ENCODE measurements at places on chromosomes 7 and 10.

DNA sequence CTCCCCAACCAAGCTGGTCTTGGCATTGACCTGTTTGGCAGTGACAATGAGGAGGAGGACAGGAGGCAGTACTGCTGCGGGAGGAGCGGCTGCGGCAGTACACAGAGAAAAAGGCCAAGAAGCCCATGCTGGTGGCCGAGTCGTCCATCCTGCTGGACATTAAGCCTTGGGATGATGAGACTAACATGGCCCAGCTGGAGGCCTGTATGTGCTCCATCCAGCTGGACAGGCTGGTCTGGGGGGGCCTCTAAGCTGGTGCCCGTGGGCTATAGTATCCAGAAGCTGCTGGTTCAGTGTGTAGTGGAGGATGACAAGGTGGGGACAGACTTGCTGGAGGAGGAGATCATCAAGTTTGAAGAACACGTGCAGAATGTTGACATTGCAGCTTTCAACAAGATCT is 39.1 kb upstream of the ZNF273 start:
- DNase-seq, result no peak

- no peak for DNase-seq
Observed at GRCh38 chr10:131474416-131474815, 162.9 kb upstream of the TCERG1L start.

DNA sequence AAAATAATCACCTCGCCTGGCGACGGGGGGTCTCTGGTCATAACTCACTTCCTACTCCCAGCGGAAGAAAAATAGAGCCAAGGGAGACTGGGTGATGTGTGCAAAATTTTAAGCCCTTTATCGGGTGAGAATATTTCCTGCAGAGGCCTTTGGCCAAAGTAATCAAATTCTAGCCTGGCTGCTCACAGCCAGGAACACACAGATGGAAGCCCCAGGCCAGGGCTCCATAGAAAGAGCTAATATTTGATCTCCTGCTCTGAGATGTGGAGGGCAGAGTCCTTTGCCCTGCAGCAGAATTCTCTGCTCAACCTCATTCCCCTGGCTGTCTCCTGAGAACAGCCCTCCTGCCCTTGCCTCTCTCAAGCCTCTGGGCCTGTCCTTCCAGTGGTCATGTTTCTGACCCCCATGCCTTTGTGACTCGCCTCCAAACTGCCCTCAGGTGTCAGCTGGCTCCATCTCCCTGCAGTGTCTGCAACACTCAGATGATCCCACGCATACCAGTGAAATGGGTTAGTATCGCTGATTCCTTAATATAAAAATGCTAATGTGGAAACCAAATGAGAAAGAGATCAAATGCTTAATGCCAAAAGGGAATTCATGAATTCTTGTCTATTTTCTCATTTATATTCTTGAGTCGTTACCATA is 34.5 kb downstream of the FRMD4A start:
- no peak for DNase-seq

DNA sequence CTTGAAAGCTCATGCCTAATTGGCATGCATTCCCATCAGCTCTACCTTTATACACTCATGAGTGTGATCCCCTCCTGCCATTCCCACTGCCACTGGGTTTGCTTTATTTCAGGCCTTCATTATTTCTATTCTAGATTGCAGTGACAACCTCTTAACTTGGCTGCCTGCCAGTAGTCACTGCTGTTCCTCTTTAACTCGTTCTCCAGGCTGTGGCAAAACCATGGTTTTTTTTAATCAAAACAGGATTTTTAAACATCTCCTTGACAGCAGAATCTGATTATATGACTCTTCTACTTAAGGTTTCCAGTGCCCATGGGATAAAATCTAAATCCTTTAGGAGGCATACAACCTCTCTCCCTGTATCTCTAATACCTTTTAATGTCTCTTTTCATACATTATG is 223.7 kb upstream of the PCDH15 start:
- DNase-seq, result no peak

DNA sequence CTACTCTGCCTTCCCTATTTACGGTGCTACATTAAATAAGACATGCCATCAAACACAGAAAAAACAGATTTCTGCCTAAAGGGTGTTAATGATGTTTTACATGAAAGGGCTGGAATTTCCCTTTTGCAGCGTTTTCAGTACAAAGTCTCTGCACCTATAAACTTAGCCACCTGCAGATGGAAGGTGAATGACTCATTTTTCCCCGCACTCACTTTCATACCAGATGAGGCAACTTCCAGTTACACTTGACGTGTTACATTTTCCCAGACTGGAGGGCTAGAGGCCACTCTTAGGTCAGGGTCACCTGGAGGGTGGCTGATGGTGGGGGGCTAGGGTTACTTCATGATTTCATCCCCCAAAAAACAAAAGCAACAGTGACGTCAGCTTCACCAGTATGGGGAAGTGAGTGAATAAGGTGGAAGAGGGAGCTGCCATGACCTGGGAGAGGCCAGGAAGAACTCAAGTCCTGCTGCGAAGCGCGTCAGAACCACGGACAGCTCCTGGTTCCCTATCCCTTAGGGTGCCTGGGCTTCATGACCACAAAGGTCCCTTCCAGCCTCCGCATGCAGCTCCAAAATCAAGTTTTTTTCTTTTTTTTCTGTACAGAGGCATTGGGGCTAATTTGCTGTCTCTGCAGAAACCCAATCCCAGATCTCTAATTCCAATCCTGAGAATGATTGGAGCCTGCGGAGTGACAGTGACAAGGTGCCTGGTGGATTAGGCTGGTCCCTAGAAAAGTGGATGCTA is 94.0 kb downstream of the ADARB2 start:
- no peak for DNase-seq

GRCh38 chr10:24645784-24646183 is 77.9 kb downstream of the ARHGAP21 start:
- no peak for DNase-seq

- DNase-seq, result no peak
Observed at GRCh38 chr7:19470031-19470430, 238.8 kb downstream of the POLR1F start.

DNA sequence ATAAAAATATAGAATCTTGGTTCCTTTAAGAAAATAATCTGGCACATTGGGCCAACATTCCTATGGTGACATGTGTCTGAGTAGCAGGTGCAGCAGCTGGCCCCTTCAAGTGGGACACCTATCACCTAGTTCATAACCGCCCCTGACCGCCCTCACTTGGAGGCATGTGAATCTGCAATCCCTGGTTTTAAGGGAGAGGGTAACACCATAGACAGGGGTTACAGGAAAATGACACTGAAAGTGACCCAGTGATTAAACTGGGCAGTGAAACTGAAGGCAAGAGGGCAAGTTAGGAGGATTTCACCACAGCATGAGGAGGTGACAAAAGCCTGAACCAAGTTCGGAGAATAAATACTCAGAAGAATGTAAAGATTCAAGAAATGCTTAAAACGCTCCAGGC is 1.1 kb downstream of the RSU1 start:
- DNase-seq, result no peak

GRCh38 chr10:127227663-127228062 is 31.3 kb upstream of the INSYN2A start:
- DNase-seq, result no peak

DNA sequence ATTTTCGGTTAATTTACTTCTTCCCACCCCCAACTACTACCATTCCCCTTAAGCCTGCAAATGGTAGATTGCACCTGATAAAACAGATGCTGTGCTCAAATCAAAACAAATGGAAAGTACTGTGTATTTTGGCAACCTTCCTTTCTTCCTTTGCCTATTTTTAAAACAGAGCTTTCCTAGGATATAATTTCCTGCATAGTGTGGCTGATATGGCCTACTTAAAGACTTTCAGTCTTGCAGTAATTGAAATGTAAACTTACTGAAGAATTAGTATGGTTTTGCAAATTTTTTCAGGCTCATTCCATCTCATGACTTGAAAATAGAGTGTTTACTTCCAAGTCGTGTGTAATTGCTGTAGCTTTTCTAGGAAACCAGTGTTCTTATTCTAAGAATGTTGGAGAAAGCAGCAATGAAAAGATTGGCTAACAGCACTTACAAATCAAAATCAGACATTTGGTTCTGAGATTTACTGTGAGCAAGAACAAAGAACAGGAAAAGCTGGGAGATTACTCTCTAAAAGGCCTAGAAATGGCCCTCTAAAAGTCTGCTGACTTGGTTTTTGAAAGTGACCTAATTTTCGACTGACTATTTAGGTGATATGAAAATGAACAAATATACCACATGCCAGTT is 52.0 kb downstream of the REEP3 start:
- DNase-seq, result no peak

- DNase-seq, result no peak
Observed at GRCh38 chr10:13684252-13684791, 97.6 kb downstream of the PRPF18 start.

GRCh38 chr7:133361806-133362205 is 108.9 kb downstream of the EXOC4 start:
- DNase-seq, result no peak

GRCh38 chr7:108314551-108314950 is 141.7 kb downstream of the NRCAM start:
- DNase-seq, result no peak

GRCh38 chr7:2488272-2488645 is 12.1 kb upstream of the GRIFIN start:
- no peak for DNase-seq

DNA sequence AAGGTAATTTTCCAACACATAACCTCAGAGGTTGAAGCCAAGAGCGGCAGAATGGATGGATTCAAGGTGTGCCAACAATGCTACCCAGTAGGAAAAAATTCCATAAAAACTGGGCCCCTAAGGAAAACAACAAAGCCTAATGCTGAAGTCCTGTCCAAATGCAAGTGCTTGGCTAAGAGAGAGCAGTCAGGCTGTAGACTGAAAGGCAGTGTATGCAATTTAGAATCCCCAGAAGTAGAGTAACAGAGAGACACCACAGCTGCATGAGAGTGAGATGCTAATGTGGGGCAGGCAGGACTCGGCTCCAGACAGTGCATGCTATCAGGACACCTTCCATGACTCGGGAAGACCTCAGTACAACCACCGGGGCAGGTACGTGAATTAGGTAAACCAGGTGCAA is 124.5 kb downstream of the ZFAND4 start:
- no peak for DNase-seq

DNA sequence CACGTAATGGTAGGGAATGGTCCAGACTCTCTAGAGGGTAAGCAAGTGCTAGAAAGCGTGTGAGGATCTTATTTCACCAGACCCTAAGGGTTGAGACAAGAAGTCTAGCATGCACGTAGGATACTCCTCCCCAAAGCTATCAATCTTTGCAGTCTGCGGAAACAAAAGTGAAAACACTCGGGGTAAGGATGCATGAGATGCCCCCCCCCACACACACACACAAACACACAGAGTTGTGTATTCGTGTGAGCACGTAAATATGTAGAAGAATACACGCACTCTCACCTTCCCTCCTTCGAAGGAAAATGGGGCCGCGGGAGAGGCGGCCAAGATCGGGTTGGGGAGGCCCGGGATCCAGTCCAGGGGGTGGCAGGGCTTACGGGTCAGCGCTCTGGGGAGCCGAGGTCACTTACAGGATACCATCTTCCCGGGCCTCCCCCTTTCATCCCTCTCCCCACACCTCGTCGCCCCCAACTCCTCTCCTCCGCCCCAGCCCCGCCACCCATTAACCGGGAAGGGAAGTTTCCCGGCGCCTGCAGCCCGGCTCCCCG is 455 bp downstream of the CUL2 start:
- no peak for DNase-seq

- no peak for DNase-seq
Observed at GRCh38 chr7:40232242-40232893, 97.6 kb downstream of the SUGCT start.

DNA sequence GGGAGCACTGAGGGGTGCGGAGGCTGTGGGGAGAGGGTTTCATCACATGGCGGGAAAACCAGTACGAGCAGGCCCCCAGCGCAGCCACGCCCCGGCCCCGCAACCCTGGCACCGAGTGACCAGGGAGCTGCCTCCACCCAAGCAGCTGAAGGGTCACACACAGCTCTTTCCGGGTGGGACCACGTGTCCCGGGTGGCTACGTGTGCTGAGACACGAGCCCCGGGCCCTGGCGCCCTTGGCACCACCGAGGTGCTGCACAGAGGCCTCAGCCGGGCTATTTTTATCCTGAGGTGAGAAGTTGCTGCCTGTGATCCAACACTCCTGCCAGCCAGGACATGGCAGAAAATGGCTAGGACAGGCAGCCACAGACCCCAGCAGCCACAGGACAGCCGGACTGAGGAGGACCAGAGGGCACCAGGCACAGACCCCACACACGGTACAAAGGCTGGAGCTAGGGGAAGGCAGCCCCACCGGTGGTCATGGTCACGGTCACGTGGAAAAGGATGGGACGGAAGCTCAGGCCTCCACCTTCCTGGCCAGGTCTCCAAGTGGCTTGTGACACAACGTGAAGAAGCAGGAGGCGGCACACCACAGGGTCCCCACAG is 223.7 kb downstream of the MAD1L1 start:
- no peak for DNase-seq

- no peak for DNase-seq
Observed at GRCh38 chr7:128788446-128789412, 3.0 kb upstream of the CCDC136 start.
